ENCODE measurements at places on chromosomes 13 and 19.
A peak's percentile ranks its signal among the peaks of the same experiment; 100 is the strongest.

GRCh38 chr13:60379837-60380565 is 17.0 kb upstream of the TDRD3 start:
- DNase-seq: no peak

- DNase-seq: no peak
These were observed 53.8 kb downstream of the SLC6A16 start for GRCh38 chr19:49271080-49271753.

GRCh38 chr19:53521373-53522202 is 16.4 kb upstream of the ZNF331 start:
- no peak for DNase-seq

GRCh38 chr13:43389573-43389972 is 366.2 kb downstream of the DNAJC15 start:
- no peak for DNase-seq

- DNase-seq: no peak
These were observed 2.6 kb upstream of the DOHH start for GRCh38 chr19:3503036-3503572.

DNA sequence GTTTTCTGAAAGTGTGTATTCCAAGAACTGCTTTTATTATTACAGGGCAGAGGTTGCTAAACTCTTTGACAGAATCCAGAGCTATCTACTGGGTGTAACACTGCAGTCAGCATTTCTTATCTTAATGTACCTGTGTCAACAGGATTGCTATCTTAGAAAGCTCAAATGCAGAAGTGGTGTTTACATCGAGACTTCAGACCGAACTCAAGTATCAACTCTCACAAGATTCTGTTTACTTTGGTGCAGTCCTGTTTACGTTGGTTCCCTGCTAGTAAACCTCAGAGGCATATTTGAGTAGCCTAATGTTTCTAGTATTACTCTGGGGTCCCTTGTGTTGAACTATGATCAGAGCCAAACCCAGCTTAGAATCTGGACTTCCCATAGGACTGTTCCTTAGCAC is 20.5 kb downstream of the SLC15A1 start:
- DNase-seq: no peak

GRCh38 chr13:30388406-30389283 is 33.6 kb upstream of the UBE2L5 start:
- no peak for DNase-seq

GRCh38 chr13:43021926-43022670 is 1.3 kb upstream of the DNAJC15 start:
- no peak for DNase-seq

DNA sequence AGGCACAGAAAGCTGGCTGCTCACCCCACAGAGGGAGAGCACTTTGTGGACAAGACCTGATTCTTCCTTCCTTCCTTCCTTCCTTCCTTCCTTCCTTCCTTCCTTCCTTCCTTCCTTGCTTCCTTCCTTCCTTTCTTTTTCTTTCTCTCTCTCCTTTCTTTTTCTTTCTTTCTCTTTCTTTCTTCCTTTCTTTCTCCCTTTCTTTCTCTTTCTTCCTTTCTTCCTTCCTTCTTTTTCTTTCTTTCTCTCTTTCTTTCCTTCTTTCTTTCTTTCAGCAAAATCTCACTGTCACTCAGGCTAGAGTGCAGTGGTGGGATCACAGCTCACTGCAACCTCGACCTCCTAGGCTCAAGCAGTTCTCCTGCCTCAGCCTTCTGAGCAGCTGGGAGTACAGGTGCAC is 263.9 kb downstream of the UQCRFS1 start:
- no peak for DNase-seq

DNA sequence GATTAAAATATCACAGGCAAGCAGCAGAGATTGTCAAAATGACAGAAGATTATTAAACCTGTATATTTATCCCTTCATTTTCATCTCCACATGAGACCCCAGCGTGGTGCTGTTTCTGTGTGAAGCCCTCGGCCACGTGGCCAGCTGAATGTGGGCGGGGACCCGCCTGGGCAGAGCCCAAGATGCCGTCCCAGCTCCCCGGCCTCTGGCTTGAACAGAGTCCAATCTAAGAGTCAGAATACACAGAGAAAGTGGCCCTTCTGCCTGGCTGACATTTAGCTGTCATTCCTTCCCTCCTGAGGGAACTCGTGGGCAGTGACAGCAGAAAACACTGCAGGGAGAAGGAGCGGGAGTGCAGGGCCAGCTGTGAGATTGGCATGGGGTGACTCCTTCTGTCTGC is 34.9 kb upstream of the UQCRFS1 start:
- no peak for DNase-seq

DNA sequence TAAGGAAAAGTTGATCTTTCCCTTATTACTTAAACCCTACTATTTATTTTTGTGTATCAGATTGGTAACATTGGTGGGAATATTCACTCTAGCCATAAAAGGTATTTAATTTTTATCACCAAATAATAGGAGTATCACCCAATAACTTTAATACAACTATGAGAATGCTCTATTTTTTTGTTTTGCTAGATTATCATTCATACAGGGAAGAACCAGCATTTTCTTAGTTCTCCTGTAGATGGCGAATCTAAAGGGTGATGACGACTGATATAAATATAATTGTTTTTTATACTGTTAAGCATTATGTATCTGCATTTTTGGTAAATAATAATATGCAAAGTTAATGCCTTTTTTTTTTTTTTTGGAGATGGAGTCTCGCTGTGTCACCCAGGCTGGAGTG is 7.9 kb upstream of the FRY start:
- no peak for DNase-seq

- DNase-seq: peak; percentile 11
These were observed 90.6 kb downstream of the PCDH9 start for GRCh38 chr13:67139551-67139950.

GRCh38 chr13:112056284-112056727 is 10.6 kb upstream of the SOX1 start:
- DNase-seq: peak; percentile 84

GRCh38 chr19:38173291-38174041 is 50.6 kb downstream of the DPF1 start:
- DNase-seq: no peak

DNA sequence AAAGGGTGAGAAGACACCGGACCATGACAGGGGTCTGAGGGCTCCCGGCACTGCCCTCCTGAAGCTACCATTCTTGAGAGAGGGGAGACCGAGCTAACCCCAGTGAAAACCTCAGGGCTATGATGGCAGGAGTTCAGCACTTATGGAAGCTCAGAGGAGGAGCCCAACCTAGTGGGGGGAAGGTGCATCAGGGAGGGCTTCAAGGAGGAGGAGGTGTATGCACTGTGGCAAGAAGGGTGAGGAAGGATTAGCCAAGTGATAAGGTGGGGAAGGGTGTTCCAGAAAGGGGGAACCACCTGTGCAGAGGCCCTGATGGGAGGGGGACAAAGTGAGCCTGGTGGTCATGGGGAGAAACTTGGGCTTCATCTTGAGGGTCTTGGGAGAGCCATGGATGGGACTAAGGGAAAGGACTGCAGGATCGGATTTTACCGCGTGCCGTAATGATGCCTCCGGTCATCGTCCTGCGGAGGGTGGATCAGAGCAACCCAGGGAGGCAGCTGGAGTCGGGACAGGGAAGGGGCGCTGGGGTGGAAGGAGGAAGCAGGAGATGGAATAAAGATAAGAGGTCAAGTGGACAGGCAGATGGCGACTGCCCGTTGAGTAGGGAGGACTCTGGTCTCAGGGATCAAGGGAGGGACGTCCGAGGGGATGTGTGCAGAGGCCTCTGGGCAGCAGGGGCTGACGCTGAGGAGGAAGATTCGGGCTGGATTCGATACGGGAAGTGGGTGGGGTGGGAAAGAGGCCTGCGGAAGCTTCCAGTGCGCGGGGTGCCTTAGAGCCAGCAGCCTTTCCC is 13.3 kb upstream of the PSMD8 start:
- no peak for DNase-seq

GRCh38 chr19:44879309-44880065 is 11.6 kb upstream of the TOMM40 start:
- no peak for DNase-seq

DNA sequence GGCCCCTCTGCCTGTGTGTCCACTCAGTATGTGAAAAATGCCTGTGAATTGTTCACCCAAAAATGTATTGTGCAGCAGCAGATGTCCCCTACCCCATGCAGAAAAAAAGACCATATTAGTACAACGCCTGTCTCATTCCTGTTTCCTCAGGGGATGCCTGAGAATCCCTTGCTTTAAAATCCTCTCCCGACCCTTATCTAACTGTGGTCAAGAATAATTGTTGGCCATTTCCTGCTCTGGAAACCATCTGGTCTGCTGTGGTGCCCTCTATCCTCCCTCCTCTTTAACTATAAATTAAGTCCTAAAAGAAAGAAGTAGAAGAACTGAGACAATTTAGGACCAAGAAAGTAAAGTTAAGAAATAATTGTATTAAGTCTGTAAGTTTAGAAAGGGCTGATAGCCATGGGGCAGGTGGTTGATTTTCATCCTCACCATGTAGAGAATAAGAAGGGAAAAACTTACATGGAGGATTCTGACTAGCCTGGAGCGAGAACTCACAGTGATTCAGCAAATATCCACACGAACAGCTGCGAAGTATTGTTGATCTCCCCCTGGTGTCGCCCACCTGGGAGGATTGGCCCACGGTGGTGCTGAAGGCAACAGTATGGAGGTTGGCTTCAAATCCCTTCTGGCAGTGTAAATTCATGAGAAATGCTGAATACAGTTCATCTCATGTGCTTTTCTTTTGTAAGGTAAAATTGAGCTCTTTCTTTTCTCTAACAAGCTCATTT is 85.6 kb downstream of the COL4A2 start:
- no peak for DNase-seq

GRCh38 chr13:107421028-107421427 is 794.3 kb downstream of the LIG4 start:
- no peak for DNase-seq

- DNase-seq: no peak
These were observed 17.5 kb downstream of the ATP7B start for GRCh38 chr13:51993713-51994112.

- DNase-seq: peak; percentile 64
These were observed 16.0 kb upstream of the COLGALT1 start for GRCh38 chr19:17539238-17540117.

- DNase-seq: no peak
These were observed 1.9 kb upstream of the SELENOW start for GRCh38 chr19:47776568-47776967.

DNA sequence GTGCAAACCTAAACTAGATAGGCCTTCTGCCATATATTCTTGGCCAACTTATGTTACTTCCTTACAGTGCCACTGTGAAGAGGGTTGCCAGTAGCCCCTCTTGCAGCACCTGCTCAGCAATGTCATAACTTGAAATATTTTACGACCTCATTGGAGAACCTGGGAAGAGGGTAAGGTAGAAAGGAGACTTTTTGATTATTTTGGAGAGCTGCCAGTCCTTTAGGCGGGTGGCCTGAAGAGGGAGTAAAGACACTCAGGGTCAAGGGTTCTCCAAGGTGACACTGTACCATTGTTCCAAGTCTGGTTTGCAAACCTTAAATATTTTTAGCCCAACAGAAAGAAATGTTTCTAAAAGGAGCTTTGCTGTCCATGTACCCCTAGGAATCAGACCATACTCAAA is 118.3 kb downstream of the FLT1 start:
- DNase-seq: peak; percentile 8

DNA sequence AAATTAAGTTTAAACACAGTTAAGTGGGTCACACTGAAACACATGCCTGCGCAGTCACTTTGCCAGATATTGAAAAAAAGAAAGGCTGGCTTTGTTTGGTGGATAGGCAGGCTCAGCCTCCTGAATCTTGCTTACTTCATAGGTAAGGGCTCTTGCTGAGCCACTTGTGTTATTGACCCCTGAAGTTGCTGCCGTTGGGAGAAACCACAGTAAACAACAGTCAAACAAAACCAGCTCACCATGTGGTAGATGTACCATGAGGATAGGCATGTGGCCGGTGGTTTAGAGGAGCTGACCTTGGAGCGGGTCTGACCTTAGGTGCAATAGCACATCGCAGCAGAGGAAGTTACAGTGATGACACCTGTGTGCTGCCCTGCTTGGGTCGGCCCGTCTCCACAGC is 52.2 kb downstream of the SPATA13 start:
- DNase-seq: no peak

GRCh38 chr13:103174966-103175365 is 108.7 kb upstream of the SLC10A2 start:
- no peak for DNase-seq

DNA sequence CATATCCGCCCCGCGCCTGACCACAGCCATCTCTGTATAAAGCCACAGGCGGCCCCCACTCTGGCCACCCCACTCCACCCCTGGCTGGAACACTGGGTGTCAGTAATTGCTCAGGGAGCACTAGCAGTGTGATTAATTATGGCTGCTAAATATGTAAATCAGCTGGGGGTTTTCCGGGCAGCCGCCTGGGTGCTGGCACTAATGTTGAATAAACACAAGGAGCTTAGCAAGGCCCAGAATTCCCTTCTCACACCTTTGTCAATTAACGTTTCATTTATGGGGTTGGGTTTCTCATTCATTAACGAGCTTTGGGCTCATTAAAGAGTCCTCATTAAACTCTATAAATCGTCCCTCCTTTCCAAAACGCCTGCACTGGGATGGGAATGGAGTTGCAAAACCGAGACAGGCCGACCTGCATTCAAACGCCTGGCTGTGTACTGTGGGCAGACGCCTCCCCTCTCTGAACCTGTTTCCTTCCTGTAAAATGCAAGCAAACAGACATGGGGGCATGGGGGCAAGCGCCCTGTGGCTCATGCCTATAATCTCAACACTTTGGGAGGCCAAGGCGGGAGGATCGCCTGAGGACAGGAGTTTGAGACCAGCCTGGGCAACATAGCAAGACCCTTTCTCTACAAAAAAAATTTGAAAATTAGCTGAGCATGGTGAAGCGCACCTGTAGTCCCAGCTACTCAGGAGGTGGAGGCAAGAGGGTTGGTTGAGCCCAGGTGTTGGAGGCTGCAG is 17.7 kb upstream of the OLFM2 start:
- DNase-seq: no peak

GRCh38 chr13:83184819-83185218 is 697.5 kb downstream of the SLITRK1 start:
- DNase-seq: no peak

- no peak for DNase-seq
These were observed 1628.2 kb upstream of the SLC10A2 start for GRCh38 chr13:104694397-104694796.

DNA sequence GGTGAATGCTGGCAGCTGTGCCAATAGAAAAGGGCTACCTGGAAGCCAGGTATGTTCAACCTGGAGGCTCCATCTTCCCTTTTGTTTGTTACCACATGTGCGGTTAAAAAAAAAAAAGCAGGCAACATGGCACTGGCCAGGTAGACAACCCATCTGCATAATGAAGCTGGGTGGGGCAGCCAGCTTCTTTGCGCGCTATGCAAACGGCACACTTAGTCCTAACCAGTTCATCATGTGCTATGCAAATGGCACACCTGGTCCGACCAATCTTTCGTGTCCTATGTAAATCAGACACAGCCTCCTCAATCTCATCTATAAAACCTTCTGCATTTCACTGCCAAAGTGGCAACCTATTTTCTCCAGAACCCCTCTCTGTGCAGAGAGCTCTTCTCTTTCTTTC is 11.3 kb upstream of the IGSF23 start:
- DNase-seq: no peak

- no peak for DNase-seq
These were observed 14.7 kb upstream of the PDCD5 start for GRCh38 chr19:32566246-32566830.

- no peak for DNase-seq
These were observed 62.0 kb downstream of the ABCC4 start for GRCh38 chr13:95239283-95239682.

GRCh38 chr13:113557013-113557412 is 27.5 kb upstream of the TFDP1 start:
- DNase-seq: no peak

- no peak for DNase-seq
These were observed 133.1 kb downstream of the TNFRSF19 start for GRCh38 chr13:23703246-23703860.

- DNase-seq: no peak
These were observed 4.7 kb downstream of the SLITRK5 start for GRCh38 chr13:87675851-87676250.

- no peak for DNase-seq
These were observed 871 bp upstream of the ZNF583 start for GRCh38 chr19:56403261-56403660.
